ENCODE measurements at places on chromosomes 1 and 21.

DNA sequence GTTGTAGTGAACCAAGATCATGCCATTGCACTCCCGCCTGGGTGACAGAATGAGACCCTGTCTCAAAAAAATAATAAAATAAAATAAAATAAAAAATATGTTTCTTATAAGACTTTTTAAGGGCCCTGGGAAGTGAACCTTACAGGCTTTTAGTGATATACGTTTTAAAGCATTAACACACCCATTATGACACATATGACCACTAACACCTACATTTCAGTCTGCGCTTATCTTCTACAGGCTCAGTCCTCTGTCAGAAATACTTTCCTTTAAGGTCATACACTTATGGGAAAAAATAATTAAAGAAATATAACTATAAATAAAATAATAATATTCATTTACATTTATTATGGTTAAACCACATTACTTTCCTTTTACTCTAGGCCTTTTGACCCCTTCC is 21.9 kb downstream of the ADSS2 start:
- DNase-seq: no peak

DNA sequence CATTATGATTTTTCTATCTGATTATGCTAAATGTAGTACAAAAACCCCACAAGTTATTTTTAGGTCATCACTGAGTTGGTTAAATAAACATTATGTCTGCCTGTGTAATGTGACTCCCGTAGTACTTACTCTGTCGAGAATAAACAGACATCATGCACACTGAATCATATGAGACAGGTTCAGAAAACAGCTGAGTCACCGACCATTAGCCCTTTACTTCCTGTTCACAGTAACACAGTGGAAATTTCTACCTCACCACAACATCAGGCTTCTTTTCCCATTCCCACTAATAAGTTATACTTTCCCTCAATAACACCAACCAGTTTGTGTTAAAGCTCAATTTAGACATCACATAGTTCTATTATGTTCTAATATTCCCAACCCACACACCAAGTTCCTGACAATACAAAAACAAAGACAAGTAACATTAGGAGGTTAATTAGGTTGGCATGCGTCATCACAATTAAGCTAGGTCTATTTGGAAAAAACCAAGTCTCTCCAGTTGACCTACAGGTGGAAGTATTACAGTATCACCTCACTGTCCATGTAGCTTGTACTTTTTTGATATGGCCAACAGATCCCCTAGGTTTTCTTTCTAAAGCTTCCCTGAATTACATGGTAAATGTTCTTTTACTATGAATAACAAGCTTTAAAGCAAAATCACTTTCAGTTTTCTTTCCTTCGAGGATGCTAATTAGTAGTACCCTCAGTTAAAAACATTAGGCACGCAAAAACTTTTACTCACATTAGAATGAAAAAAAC is 154.2 kb downstream of the EIF4G3 start:
- DNase-seq: peak; percentile 99

DNA sequence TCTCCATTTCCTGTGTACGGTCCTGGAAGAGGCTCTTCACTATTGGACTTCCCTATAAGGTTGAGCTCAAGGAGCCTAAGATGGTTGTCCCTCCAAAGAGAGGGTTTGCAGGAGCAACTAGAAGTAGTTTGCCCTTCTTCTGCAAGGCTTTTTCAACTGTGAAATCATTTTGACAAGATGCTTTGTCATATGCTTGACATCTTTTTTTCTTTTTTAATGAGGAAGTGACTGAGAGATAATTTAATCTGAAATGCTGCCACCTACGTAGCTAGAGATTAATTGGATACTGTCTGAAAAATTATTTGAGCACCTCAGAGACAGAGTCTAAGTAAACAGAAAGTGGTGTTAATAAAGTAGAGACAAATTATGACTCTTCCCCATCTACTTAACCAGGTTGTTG is 97.0 kb downstream of the CHRM3 start:
- no peak for DNase-seq

GRCh38 chr1:231919886-231920285 is 293.3 kb downstream of the DISC1 start:
- no peak for DNase-seq

DNA sequence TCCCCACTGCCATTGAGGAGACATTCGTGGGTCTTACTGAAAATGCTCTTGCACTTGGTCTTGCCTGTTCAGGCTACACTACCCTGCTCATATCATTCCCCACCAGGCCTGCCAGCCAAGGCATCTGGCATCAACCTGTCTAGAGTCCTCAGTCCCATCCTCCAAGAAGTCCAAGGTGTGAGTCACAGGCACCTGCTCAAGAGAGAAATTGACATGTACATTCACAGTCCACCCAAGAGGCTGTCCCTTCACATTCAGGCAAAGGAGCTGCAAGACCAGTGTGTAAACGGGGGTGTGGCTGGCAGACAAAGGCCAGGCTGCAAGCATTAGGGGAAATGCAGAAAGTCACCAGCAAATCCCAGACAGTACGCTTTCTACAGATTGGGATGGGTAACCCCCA is 13.1 kb upstream of the PLA2G2C start:
- no peak for DNase-seq

- DNase-seq: no peak
These were observed 19.1 kb downstream of the ABCA4 start for GRCh38 chr1:94101613-94102525.

GRCh38 chr1:12594966-12595756 is 22.8 kb downstream of the DHRS3 start:
- DNase-seq: peak; percentile 88

- no peak for DNase-seq
These were observed 12.0 kb downstream of the OTUD3 start for GRCh38 chr1:19894218-19894617.

- no peak for DNase-seq
These were observed 8.2 kb downstream of the HSD3B1 start for GRCh38 chr1:119515221-119515620.

- no peak for DNase-seq
These were observed 41.0 kb downstream of the DHRS3 start for GRCh38 chr1:12577020-12577419.

GRCh38 chr1:106756752-106757151 is 299.7 kb upstream of the PRMT6 start:
- no peak for DNase-seq

DNA sequence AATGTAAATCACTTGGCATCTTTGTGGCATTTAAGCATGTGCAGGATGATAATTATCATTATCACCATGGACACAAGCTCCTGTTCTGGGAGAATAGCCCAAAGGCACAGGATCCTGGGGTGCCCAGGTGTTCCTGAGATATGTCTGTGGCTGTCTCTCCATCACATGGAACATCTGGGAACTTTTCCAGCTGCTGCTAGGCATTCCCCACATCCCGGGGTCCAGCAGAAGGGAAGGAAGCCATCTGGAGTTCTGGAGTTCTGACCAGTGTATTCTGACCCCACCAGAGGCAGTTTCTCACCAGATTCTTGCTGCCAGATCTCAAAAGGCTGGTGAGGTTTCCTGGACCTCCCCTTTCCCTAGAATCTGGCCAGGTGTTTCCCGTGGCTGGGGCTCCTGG is 259.7 kb upstream of the VAMP3 start:
- DNase-seq: no peak

DNA sequence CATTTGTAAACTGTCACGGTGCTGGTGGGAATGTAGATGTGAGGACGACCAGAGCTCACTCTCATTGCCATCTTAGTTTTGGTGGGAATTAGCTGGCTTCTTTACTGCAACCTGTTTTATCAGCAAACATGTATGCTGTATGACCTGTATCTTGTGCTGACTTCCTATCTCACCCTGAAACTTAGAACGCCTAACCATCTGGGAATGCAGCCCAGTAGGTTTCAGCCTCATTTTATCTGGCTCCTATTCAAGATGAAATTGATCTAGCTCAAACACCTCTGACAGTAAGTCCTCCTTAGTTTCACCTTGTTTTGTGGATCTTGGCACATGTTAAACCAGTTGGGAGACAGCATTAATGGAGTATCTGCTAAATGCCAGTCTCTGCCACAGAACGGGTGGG is 174.6 kb downstream of the HLX start:
- DNase-seq: no peak

- DNase-seq: no peak
These were observed 2.5 kb downstream of the PDZK1IP1 start for GRCh38 chr1:47187231-47187925.

DNA sequence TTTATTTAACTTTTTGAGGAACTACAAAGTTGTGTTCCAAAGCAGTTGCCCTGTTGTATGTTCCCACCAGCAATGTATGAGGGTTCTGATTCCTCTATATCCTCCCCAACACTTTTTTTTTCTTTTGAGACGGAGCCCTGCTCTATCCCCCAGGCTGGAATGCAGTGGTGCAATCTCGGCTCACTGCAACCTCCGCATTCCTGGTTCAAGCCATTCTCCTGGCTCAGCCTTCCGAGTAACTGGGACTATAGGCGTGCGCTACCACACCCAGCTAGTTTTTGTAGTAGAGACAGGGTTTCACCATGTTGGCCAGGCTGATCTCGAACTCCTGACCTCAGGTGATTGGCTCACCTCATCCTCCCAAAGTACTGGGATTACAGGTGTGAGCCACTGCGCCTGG is 60.4 kb upstream of the ENAH start:
- no peak for DNase-seq

DNA sequence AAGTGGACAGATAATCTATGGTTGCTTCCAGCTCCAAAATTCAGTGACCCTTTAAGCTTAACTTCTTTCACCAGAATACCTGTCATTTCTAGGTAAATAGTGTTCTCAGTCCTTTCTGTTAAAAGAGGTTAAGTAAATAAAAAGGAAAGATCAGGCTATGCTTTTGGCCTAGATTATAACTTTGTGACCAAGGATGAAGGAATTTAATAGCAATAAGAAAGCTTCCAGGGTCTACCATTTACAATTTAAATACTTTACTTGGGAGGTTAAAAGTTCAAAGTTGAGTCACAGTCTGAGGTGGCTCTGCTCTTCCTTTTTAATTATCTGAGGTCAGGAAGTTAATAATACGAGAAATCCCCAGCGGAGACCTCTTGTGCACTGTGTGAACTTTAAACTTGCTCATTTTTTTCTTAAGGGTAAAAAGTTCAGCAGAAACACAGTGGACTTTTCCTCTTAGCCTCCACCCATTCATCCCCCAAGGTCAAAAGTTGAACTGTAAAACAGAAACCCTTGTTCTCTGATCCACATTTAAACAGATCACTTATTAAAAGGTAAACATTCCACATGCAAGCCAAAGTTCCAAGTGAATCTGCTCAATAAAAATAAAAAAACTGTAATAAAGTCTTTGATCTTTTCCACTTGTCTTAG is 187.1 kb downstream of the NRIP1 start:
- DNase-seq: peak; percentile 31
